ENCODE measurements at places on chromosomes 4 and X.

DNA sequence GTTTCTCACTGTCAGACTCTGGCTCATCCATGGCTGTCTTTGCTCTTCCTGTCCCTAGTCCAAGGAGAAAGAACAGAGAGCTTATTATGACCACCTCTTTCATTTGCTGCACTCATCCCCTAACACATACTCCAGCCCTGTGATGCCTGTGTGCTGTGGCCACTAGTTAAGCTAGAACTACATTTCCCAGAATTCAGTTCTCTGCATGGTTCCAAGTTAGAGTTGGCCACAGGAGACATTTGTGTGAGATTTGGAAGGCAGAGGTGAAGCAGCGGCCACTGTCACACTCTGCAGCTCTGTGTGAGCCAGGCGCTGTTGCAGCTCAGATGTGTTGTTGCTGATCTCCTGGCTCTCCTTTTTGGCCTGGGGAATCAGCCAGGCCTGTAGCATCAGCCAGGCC, 188.2 kb upstream of the ATP6AP2 start:
- no peak for DNase-seq

DNA sequence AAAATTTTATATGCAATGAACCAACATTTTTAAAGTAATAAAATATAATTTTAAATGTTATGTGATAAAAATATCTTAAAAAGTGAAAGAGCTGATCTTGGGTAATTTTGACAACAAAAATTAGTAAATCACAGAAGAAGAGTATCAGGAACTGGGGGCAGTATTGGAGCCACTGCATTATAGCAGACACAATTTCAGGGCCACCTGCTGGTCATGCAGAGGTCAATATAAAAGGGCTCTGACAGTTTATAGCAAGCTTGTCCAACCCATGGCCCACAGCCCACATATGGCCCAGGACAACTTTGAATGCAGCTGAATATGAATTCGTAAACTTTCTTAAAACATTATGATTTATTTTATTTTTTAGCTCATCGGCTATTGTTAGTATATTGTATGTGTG, 13.0 kb upstream of the LEF1 start:
- no peak for DNase-seq

- DNase-seq: no peak
Measured at GRCh38 chr4:113339430-113339813, 290.0 kb downstream of the ANK2 start.

GRCh38 chr4:107902715-107903114, 28.6 kb upstream of the CYP2U1 start:
- DNase-seq: no peak

- no peak for DNase-seq
Measured at GRCh38 chr4:184292877-184293276, 75.2 kb upstream of the ENPP6 start.

GRCh38 chrX:28835991-28836390, 248.7 kb downstream of the IL1RAPL1 start:
- DNase-seq: no peak

- DNase-seq: no peak
Measured at GRCh38 chrX:2627272-2627867, 63.7 kb upstream of the CD99 start.

GRCh38 chr4:4666693-4667621, 125.1 kb upstream of the STX18 start:
- no peak for DNase-seq

DNA sequence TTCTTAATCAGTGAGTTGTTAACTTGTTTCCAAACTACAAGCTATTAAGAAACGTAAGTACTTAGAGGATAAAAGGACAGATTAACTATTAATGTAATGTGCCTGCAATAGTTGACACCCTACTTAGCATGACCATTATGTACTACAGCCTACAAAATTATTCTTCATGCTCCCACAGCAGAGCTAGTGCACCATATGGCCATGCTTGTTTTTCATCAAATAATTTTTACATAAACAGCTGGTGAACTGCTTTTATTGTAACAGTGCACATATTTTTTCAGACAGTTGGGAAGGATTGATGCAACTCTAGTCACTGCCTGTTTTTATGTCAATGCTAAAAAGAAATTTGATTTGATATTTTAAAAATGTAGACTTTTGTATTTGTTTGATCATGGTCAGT, 10.2 kb upstream of the MAGEB10 start:
- DNase-seq: no peak

- DNase-seq: no peak
Measured at GRCh38 chr4:35760807-35761206, 483.5 kb downstream of the ARAP2 start.

DNA sequence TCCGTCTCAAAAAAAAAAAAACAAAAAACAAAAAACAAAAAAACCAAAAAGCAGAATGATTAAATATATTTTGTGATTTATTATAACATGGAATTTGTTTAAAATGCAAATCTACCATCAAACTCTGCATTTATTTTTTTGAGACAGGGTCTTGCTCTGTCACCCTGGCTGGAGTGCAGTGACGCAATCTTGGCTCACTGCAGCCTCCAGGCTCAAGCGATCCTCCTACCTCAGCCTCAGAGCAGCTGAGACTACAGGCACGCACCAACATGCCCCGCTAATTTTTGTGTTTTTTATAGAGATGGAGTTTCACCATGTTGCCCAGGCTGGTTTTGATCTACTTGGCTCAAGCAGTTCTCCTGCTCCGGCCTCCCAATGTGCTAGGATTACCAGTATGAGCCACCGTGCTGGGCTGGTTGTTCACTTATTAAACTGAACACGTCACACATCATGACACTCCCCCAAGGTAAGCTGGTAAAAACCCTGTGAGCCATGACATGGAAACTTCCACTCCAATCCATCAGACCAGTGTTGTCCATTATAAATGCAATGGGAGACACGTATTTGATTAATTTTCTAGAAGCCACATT, 45.7 kb downstream of the RBM47 start:
- DNase-seq: no peak

GRCh38 chr4:24582235-24582832, 2.0 kb downstream of the DHX15 start:
- DNase-seq: no peak

DNA sequence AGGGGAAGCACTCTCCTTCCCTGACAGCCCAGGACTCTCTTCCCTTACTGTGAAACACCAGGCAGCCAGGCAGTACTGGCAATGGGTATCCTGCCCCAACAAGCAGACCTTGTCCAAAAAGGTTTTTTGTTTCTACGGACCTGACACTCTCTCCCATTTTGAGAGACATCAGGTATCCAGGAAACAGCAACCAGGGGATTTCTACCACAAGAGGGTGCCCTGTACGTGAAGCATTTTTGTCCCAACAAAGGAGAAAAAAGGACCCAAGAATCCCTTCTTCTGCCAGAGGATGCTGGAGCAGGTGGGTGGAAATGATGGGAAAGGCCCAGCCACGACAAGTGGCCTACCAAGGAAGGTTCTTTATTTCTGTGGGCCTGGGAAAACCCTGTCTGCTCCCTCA, 65.7 kb upstream of the FGF13 start:
- DNase-seq: no peak

All from stimulated activated CD8-positive, alpha-beta memory T cell treated with anti-CD3 and anti-CD28 coated beads, Interleukin-7, amount 100 ng/mL, for 24 hours (primary cell).